ENCODE measurements at places on chromosomes 6 and 20.
A peak's percentile ranks its signal among the peaks of the same experiment; 100 is the strongest.

GRCh38 chr6:112713402-112713801, 366.3 kb downstream of the RFPL4B start:
- DNase-seq, result no peak

GRCh38 chr20:63475209-63475608, 2.8 kb upstream of the KCNQ2 start:
- DNase-seq, result peak; percentile 19

GRCh38 chr6:119124079-119124824, 45.8 kb upstream of the FAM184A start:
- no peak for DNase-seq

- DNase-seq, result no peak
Measured at GRCh38 chr6:74969591-74970267, 236.1 kb downstream of the COL12A1 start.

DNA sequence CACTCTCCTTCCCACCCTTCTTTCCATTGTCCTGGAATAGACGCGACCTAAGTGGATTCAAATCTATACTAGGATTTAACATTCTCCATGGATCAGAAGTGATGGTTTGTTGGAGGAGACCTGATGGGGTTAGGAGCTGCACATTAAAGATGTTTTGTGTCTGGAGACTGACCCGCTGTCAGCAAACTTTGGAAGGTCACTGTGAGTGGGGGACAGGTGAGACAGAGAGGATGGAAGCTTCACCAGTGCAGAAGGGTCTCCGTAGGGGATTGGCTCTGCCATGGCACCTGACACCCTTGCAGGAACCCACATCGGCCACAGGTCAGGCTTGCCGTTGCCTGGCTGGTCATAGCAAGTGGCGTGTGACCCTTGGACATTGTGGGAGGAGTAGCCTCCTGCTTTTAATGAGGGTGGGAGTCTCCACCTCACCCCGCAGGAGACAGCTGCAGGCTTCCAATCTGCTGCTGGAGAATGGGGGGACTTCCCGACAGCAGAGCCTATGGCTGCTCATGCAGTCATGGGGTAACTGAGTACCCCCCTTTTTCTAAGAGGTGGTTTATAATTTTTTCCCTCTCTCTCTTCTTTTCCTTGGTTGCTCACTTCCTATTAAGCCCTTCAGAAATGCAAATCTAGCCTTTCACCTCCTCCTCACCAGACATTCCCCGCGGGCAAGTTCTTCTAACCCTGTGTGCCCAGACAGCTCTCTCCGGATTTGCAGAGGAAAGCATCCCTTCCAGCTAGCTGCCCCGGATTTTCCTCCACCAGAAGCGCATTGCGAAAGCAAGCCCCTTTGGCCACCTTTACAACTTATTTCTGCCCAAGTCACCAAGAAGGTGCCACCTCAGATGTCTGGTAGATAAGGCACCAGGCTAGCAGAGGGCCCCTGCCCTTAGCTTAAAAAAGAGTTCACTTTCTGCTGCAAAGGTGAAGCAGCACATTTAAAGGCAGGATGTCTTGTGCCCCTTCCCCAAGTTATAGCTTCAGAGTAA, 53.5 kb downstream of the DACT2 start:
- no peak for DNase-seq

DNA sequence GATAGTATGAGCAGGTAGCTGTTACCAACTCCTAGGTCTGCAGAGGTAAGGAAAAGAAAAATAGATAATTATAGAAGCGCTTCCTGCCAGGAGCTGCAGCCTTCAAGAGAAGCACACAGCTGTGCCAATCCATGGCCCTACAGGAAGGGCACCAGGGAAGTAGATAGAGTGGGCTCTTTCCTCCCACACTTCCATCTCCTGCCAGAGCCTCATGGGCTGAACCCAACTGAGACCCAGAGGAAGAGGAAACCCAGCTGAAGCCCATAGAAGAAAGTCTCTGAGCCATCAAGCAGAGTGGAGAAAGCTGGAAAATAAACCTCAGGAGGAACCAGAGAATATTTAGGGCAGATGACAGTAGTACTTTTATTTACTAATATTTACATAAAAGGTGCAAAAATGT, 146.7 kb upstream of the ATXN1 start:
- DNase-seq, result no peak

GRCh38 chr6:113148566-113148965, 708.6 kb upstream of the MARCKS start:
- no peak for DNase-seq

DNA sequence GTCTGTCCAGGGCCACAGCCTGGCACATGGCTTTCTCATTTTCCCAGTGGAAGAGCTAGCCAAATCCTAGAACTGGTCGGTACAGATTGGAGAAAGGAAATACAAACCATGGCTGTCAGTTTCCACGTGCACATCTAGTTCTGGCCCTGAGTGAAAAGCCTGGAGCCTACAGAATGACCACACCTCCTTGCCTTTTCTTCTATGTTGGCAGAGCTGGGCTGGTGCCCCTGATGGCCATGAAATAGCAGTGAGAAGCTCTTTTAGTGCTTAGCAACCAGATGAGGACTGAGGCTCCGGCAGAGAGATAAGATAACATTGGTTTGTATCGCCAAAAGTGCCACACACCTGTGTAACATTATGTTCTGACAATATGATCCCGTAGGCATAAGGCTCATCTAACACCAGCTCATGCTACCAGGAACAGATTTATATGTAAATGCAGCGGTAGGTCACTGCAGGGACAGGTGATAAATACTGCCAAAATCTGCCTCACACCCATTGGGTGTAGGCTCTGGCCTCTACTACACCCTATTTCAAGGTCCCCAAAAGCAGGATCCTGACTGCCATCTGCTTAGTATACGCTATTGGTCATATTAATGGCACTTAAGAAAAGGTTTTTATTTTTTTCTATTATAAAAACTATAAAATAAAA, 39.9 kb upstream of the TBC1D7 start:
- DNase-seq, result no peak

- DNase-seq, result no peak
Measured at GRCh38 chr20:41299899-41300298, 17.6 kb downstream of the ZHX3 start.

- no peak for DNase-seq
Measured at GRCh38 chr6:105744815-105745214, 341.3 kb upstream of the PRDM1 start.

- DNase-seq, result no peak
Measured at GRCh38 chr6:1903780-1904465, 294.2 kb downstream of the FOXC1 start.

GRCh38 chr6:10434235-10434634, 19.4 kb upstream of the TFAP2A start:
- no peak for DNase-seq

GRCh38 chr6:34658605-34659265, 37.8 kb downstream of the ILRUN start:
- DNase-seq, result no peak

GRCh38 chr6:37647765-37648085, 50.0 kb downstream of the MDGA1 start:
- no peak for DNase-seq

DNA sequence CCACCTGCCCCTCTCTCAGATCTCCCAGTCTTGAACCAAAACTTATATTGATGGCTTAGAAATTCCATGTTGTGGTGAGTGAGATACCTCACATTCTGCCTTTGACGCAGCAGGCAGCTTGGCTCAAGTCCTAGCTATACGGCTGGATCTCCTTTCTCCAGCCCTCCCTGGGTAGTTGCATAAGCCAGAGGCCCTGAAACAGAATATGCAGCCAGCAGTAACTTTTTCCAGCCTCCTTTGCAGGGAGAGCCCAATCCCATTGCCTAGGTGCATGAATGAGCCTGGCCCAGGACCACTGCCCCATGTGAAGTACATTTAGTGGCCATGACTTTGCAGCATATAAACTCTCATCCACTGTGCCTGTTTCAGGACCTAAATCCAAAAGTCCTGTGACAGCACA, 202.2 kb upstream of the CDYL start:
- no peak for DNase-seq

GRCh38 chr6:134531188-134531551, 213.3 kb upstream of the SGK1 start:
- DNase-seq, result no peak

DNA sequence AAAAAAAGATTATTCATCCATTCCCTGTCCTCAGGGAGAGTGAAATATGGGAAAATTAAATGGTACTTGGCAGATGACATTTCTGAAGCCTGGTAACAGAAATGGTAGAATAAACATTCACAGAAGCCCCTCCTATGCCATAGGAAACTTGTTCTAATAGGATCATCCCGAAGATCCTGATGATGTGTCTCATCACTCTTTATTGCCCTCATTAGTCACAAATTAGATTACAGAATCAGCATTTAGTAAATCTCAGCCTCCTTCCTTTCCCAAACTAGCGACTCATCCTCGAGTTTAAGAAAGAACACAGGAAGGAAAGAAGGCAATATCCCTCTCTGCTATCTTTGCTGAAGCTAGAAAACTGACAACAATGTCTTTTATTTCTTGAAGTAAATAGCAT, 154.4 kb downstream of the TMEM200A start:
- no peak for DNase-seq

DNA sequence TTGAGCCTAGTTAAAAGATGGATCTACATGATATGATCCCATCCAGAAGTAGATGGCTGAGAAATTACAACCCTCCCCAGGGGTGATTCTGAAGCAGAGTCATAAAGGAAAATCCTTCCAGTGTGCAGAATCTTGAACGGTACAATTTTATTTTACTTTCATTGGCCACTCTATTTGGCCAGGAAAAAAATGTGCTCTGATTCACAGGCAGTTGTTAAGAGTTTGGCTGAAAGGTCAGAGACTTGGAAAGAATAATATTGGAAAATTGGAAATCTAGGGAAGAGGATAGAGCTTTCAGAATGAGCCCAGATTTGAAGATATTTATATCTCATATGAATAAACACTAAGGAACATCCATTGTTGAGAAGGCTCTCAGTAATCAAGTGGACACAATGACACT, 1299.3 kb upstream of the GJE1 start:
- DNase-seq, result no peak

- no peak for DNase-seq
Measured at GRCh38 chr6:158172001-158172400, 3.9 kb downstream of the GTF2H5 start.

GRCh38 chr6:160279850-160280249, 21.2 kb upstream of the SLC22A2 start:
- no peak for DNase-seq

- no peak for DNase-seq
Measured at GRCh38 chr6:132685009-132685408, 26.0 kb upstream of the TAAR1 start.

DNA sequence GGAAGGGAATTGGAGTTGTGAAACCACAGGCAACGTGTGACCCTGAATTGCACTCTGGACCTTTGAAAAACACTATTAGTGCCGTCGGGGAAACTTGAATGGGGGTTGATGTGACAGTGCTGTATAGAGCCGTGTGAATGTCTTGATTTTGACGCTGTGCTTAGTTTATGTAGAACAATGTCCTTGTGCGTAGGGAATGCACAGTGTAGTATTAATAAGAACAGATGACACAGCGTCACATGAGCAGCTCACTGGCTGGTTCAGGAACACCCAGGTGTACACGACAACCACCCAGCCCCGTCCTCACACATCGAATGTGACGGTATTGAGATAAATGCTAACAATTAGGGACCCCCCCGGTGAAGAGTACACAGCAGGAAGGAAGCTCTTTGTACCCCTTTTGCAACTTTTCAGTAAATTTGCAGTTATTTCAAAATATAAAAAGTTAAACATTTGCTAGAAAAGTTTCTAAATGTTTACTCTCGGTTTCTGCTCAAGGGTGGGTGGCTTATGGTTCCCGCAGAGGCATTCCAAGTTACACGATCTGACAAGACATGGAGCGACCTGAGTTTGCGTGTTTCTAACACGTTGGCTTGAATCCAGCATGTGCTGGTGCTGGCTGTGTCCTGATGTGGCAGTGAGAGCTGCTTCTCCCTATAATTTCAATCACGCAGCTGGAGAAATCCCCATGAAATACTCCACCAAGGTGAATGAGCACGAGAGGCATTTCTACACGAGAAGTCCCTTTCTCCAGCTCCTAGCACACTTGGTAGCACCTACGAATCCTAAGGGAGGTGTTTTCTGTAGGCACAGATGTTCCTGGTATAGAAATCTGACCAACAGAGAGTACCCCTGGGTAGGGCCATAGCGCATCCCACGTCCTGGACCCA, 208.0 kb upstream of the EXOC2 start:
- no peak for DNase-seq

GRCh38 chr6:125904871-125905270, 51.7 kb upstream of the HINT3 start:
- DNase-seq, result peak; percentile 73

GRCh38 chr20:9078826-9079731, 10.2 kb downstream of the PLCB4 start:
- DNase-seq, result no peak

DNA sequence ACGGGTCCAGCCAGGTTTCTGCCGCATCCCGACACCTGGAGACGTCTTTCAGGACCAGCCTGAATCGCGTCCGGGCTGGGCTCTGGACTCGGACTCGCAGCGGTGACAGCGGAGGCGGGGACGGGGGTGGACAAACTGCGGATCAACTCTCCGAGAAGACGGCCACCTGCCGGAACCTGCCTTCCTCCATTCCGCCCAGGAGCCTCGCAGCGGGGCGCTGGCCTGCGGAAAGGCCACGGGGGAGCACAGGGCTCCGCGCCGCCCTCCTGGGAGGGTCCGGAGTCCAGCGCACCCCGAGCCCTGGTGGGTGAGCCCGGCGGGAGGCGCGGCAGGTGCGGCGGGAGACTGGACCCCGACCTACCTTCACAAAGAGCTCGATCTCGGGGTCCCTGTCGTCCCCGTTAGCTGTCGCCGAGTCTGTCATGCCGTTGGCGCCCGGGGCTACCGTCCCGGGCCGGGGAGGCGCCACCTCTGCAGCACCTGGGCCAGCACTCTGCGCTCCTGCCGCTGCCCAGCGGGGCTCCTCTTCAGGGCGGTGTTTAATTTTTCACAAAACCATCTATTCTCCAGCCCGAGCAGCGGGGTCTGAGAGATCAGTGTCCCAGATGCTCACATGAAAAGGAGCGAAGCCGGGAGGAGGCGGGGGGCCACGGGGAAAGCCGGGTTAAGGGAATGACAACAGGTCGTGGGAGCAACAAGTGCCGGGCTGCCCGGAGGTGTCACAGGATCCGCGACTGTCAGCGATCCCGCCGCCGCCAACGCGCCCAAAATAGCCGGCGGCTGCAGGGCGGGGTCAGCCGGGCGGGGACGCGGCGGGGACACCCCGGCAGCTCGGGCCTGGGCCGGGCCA, at the start of gene CLIC5:
Gene CLIC5, minus strand, starts transcription at position 742 of the 850 bp plus-strand sequence. Its CDS starts 318 bp downstream, at position 424.
- DNase-seq, result peak; percentile 12

DNA sequence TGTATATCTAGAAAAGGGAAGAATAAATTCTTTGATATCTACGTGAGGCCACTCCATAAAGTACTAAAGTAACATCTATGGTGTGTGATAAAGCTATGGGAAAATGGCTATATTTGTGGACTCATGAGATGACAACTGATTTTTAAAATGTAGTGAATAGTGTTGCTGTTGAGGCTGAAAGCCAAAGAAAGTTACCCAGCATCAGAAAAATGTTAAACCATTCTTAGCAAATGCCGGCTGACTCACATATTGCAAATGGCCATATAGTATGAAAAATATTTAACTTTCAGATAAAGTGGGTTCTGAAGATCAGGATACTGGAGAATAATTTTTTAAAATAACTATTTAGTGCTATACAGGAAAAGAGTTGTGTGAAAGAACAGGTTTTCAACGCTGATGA, 129.9 kb upstream of the GRIK2 start:
- DNase-seq, result no peak

Measured in stimulated activated CD4-positive, alpha-beta T cell treated with anti-CD3 and anti-CD28 coated beads, Interleukin-1b, Interleukin-23, amount 100 ng/mL, for 48 hours (primary cell).